ENCODE measurements at places on chromosomes 12 and 14.

DNA sequence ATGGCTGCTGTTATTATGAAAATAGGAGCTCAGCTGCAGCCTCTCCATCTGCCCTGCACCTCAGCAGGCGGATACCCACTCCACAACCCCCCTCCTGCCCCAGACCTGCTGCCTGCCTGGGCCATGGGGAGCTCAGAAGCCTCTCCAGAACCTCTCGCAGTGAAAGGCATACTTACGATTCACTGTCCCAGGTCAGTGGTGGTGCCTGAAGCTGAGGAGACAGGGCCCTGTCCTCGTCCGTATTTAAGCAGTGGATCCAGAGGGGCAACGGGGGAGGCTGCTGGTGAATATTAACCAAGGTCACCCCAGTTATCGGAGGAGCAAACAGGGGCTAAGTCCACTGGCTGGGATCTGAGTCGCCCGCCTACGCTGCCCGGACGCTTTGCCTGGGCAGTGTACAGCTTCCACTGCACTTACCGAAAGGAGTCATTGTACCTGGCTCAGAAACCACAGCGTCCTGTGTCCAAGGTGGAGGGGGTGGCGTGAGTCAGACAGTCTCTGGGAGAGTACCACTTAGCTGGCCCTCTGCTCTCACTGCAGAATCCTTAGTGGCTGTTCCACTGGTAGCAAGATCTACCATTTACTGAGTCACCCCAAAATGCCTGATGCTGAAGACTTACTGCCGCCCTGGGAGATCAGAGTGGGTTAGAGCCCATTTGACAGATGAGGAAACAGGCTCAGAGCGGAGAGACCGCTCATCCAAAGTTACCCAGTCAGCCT is at the start of gene SERPINA1:
SERPINA1 (minus strand) TSS at position 219 of the 720 bp plus-strand sequence. CDS start 5,365 bp downstream, outside the sequence.
- no peak for DNase-seq

DNA sequence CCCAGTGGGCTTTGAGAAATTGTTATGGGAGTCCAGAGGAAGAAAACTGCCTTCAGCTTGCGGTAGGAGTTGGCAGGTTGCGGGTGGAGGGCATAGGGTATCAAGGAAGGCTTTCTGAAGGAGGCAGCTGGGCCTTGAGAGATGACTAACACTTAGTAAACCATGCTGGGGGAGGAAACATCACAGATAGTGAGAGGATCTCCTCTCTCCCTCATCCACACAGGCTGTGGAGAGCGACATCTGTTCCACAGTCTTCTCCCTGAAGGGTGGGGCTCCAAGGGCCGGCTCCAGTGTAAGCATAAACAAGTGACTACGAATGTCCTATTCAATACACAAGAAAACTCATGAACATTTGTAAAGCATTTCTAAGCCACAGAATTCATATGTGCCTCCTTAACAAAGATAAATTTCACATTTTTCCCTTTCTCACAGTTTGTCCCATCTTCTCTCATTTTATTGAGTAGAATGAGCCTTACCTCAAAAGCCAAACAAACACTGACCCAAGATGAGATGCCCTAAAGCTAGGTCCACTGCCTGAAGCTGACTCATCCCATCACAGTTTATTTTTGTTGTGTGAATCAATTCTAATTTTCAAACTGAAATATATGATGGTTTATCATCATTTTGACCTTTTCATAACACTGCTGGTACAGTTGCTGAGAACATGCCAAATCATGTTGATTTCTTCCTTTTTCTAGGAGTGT is 227.9 kb downstream of the SLC25A21 start:
- DNase-seq, result no peak

DNA sequence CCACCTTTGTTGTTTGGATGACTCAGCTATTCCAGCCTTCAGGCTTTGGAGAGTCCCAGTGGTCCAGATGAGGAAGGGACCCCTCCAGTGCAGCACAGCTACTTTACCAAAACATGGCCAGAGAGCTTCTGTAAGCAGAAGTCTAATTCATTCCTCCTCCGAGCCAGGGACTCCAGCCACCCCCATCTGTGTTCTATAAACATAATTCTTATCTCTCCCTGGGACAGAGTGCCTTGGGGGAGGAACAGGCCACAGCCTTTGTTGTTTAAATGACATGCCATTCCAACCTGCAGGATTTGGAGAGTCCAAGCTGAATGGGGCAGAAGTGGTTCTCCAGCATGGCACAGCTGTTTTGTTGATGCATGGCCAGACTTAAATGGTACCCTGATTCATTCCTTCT is 994.0 kb downstream of the TRHDE start:
- no peak for DNase-seq

DNA sequence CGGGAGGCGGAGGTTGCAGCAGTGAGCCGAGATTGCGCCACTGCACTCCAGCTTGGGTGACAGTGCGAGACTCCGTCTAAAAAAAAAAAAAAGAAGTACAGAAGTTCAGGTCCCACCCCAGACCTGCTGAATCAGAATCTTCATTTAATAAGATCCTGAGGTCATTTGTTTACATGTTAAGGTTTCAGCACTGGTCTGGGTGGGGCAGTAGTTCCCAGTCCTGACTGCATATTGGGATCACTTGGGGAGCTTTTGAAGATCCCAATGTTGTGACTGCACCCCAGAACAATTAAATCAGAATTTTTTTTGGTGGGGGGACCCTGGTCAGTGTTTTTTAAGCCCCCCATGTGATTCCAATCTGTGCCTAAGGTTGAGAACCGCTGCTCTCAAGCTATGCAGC is 11.7 kb upstream of the COL2A1 start:
- DNase-seq, result no peak

DNA sequence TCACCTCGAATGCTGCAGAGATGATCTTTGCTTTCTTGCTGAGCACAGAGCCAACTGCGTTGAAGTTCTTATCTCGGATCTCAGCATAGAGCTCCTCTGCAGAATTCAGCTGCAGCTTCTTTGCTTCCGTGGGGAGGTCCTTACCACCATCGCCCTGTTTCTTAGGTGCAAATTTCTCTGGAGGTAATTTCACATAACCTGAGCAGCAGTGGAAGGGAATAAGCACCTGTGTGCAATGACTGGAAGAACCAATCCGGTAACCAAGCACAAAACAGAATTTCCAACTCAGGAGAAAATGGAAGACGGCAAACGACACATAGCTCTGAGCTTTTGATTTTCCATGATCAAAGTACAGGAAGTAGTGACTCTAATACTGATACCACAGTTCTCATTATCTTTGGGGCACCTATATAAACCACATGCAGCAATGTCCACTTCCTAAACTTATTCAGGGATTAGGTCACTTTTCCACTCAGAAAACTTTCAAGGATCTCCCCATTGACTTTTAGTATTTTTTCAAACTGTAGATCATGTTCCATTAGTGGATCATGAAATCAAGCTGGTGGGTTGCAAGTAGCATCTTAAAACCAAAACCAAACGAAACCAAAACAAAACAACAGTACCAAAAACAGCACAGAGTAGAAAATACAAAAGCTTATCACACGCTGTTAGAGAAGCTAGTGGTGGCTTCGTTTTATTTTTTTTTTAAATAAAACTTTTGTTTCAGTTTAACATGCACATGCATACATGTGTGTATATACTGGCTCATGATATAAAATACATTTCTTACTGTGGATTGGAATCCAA is 18.9 kb upstream of the DIABLO start:
- no peak for DNase-seq

GRCh38 chr12:121590476-121591143 is 9.8 kb upstream of the KDM2B start:
- no peak for DNase-seq

DNA sequence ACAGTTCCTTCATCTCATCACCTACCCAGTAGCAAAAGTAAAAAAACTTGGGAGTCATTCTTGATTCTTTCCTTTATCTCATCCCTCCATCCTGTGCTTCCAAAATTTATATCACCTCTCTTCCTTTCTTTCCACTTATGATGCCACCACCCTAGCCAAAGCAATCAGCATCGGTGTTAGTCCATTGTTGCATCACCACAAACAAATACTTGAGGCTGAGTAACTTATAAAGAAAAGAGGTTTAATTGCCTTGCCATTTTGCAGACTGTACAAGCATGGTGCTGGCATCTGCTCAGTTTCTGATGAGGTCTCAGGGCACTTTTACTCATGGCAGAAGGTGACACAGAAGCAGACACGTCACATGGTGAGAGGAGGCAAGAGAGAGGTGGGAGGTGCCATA is 19.8 kb upstream of the CATSPERB start:
- no peak for DNase-seq

GRCh38 chr12:131076791-131077747 is 123.4 kb downstream of the ADGRD1 start:
- DNase-seq, result no peak

DNA sequence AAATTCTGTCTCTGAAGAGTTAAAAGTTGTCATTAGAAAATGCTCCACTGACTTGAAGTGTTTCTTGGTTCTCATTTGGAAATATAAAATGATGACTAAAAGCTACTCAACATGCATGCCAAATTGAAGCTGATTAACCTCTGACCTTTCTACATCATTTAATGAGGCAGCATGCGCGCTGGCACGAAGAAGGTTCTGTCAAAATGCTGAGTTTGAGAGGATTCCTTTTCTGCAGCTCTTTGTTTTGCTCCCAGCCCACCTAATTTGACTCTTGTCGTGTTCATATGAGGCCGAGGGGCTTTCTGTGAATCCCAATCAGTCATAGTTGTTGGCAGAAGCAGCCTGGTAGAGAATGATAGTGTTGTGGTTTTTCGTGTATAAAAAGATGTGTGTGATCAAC is 153.4 kb downstream of the BRMS1L start:
- DNase-seq, result no peak

DNA sequence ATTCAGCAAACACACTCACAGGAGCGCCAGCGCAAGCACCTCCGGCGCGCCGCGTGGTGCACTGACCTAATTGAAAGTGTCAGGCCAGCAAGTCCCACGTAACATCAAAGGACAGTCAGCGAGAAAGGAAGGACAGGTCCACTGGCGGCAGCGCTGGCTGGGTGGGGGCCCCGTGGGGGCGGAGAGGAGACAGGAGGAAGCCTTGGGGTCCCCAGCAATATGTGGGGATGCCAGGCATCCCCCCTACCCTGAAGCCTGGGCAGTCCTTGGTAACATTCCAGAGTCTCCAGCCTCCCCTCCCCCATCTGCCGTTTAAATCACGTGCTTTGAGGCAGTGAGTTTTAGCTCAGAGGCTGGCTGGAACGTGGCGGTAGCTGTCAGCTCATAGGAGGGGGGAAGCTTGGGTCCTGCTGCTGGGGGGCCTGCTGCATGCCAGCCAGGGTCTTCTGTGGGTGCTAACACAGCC is 159.2 kb downstream of the CALM1 start:
- peak; percentile 70 for DNase-seq

GRCh38 chr12:60819794-60820193 is 1224.0 kb downstream of the SLC16A7 start:
- no peak for DNase-seq

GRCh38 chr14:102633906-102634595 is 41.6 kb downstream of the RCOR1 start:
- DNase-seq, result no peak

DNA sequence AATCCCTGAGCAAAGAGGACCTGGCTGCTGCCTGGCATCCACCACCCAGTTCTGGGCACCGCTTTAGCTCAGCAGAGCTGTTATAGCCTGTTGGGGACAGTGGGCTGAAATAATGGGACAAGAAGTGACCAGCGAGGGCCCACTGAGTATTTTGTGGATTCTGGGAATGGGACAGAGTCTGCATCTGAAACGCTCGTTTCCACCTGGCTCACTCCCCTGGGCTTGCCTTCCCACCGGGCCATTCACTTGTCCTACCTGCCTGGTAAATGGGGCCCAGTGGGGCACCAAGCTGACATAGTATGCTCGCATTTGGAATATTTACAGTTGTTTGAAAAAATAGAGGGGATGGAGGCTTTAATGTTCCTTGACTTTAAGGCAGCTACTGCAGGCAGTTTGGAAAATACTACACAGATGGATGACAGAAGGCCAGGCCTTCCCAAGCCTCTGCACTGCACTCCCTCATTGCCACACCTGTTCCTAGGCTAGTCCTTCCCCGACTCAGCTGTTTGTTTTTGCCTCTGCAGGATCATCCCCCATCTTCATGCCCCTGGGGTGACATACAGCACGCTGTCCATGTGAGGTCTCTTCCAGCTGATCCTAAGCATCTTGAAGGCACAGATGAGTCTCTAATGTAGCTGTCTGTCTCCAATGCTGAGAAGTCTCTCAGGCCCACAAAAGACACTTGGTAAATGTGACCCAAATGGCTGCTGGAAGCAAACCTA is 61.3 kb upstream of the DICER1 start:
- DNase-seq, result no peak

GRCh38 chr12:48986720-48987291 is 8.7 kb downstream of the WNT1 start:
- no peak for DNase-seq

DNA sequence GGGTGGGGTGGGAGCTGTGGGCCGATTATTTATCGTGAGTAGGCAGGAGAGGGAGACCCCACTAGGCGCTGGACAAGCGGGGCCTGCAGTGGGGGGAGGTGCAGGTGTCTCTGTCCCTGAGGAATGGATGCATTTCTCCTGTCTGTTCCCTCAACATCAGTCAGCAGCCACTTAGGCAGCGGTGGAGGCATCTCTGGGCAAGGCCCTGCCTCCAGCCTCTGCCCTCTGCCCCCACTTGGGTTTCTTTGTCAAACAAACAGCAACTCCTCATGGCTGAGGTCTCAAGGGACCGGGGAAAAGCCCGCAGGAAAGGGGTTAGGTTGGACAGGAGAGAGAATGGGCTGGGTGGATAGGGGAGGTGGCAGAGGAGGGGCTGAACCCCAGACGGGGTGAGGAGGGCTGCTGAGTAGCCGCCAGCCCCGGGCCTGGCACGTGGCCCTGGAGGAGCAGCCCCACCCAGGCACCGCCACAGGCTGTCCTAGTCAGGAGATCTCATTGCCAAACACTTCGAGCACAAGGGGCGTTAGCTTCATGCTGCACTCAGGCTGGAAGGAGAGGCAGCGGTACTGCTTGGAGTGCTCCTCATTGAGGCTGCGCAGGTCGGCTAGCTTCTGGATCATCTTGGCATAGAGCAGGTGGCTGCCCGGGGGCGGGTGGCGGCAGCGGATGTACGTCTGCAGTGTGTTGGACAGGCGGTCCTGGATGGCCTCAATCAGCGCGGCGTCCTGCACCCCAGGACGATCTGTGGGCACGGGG is 24.7 kb upstream of the HDAC7 start:
- DNase-seq, result no peak

- DNase-seq, result no peak
Observed at GRCh38 chr12:27733791-27734190, 23.2 kb downstream of the MRPS35 start.

DNA sequence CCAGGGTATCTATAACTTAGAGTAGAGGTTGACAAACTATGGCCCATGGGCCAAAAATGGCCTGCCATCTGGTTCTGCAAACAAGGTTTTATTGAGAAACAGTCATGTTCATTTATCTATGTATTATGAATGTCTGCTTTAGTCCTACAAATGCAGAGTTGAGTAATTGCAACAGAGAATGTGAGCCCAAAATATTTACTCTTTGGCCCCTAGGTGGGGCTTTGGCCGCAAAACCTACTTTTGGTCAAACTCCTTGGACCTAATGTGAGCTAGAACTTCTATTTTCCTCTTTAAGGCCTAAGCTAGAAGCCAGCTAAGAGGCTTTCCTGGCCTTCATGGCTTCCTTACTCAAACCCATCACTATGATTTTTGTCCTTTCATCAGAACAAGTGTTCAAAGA is 379.1 kb downstream of the NELL2 start:
- no peak for DNase-seq
